Stimulated activated CD4-positive, alpha-beta T cell treated with anti-CD3 and anti-CD28 coated beads, Interleukin-2, amount 100 ng/mL, for 4 hours (primary cell): ENCODE measurements at places on chromosomes 1 and 21.

GRCh38 chr21:44785620-44786335, 15.8 kb downstream of the UBE2G2 start:
- no peak for DNase-seq

- DNase-seq = no peak
These were observed 58.9 kb downstream of the OLFML3 start for GRCh38 chr1:114037962-114038816.

DNA sequence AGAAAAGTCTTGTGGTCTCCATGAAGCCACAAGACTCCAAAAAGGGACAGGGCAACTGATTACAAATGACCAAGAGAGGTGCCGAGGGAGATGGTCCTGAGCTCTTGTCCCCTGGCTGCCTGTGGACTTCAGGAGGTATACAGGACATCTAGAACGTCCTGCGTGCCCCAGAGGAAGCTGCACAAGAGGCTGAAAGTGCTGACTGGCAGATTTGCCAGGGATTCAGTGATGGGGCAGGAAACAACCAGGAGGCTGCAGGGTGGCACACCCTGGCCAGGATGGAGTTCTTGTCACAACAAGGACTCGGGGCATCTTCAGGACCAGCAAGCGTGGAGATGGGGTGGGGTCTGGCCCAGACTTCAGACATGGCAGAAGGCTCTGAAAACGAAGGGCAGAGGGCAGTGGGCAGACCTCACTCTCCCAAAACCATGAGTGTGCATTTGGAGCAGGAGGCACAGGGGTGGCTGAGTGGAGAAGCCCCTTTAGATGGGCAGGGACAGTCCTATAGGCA, 13.4 kb upstream of the PKP1 start:
- no peak for DNase-seq

GRCh38 chr1:183180218-183180617, 5.8 kb upstream of the LAMC2 start:
- no peak for DNase-seq

DNA sequence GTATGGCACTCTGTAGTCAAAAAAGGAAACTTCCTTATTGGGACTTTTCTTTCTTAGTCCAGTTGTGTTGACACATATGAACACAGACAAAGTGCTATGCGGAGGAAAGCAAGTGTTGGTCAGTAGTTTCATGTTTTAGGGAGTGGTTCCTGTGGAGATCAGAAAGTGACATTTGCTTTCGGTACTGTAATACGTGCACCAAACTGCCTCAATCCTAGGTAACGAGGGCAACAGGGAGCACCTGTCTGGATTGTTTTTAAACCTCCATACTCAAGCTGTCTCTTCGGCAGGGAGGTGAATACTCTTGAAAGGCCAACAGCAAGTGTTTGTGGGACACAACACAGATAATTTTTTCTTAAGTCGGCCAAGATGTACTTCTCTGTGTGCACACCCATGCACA, 9.1 kb downstream of the RHOU start:
- no peak for DNase-seq

DNA sequence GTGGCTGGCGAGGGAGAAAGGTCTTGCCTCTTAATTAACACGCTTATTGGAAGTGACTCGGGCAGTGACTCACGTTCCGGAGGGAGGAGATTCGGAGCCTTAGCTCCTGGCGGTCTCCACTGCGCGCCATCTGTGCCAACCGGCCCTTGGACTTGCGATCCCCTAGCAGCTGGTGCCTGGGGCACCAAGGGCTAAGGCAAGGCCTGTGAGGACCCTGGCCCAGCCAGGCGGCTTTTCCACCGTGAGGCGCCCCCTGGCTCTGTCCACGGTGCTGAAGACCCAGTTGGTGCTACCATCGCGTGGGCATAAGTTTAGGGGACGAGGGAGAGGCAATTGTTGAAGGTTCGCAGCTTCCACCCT, 1.3 kb upstream of the SYT6 start:
- no peak for DNase-seq

GRCh38 chr21:16568661-16569060, 838.9 kb downstream of the USP25 start:
- no peak for DNase-seq

DNA sequence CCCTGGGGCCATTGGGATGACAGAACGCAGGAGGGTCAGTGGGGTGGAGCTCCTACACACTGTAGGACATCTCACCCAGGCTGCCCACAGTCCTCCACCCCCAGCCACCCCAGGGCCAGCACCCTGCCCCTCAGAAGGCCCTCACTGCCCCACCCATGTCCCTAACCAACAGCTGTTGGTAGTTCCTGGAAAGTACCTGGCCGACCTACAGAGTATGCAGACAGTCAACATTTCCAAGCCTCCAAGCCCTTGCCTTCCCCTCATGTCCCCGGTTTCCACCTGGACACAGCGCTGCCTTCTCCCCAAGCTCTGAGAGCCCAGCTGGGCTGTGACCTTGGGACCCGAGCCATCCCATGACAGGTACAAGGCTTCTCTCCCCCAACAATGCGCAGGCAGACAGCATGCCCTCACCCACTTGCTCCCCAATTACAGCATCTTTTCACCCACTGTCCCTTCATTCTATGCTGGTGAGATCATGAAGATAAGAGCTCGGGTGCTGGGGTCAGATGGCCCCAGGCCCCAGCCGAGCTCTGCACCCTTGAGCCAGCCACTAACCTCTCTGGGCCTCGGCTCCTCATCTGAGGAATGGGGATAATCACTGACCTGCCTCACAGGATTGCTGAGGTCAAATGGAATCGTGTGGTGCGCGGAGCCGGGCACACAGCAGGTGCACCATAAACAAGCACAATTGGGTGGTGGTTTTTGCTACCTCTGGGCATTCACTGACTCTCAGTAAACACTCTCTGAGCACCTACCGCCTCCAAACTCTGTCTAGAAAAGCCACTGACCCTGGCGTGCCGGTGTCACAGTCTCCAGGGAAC, 11.2 kb downstream of the LAPTM5 start:
- DNase-seq = no peak

- no peak for DNase-seq
These were observed 244.1 kb upstream of the IRF2BP2 start for GRCh38 chr1:234853906-234854644.
